NCI-H2107 (cell line): ENCODE measurements at places on chromosomes 11 and 22.

GRCh38 chr11:130426223-130426836, 2.1 kb downstream of the ADAMTS8 start:
- no peak for DNase-seq

GRCh38 chr11:114088216-114088615, 28.7 kb downstream of the ZBTB16 start:
- no peak for DNase-seq

DNA sequence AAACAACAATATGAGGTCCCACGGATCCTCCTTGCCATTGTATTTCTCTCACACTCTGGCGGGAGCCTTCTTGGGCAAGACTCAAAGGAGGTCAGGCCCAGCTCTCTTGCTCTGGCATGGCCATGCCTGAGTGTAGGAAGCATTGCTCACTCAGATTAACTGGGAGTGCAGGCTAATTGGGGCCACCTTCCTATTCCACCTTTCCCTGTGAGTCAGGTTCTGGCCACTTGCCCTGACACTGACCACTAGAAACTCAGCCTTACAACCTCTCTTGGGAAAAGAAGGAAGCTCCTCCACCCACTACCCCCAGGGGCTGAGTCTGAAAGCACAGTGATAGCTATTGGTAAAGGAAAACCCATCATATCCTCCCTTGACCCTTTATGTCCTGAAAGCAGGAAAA, 121.8 kb upstream of the NTM start:
- DNase-seq, result no peak

DNA sequence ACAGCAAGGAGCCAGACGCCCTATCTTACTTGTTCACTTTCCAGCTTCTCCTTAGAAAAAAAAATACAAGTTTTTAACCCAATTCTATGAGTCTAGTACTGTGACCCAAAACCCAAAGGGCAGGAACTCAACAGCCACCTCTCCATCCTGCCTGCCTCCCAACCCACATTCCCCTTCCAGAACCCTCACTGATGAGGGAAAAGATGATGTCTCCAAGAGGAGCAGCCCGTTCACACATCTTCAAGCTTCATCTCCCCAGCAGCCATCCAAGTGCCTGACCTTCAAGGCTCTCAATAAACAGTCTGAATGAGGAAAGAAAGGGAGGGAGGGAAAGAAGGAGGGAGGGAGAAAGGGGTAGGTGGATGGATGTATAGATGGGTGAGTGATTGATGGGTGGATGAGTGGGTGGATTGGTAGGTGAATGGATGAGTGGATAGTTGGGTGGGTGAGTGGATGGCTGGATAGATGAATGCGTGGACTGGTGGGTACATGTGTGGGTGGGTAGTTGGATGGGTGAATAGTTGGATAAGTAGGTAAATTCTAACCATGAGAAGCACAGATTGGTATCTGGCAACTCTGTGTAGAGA, 50.4 kb downstream of the IGLL5 start:
- no peak for DNase-seq

DNA sequence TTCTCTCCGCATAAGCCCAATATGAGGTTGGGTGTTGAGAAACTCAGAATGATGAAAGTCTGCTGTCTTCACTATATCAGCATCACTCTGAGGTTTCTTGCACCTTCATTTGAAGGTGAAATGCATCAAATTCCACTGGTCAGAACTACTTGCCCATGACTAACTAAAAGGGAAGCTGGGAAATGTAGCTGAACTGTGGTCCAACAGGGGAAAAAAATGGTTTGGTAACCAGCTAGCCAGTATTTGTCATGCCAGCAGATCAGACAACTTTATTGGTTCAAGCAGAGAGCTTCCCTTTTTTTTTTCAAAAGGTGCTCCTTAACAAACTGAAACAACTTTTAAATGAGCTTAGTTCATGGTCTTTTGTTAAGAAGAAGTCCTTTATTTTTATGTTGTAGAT, 14.2 kb upstream of the PIK3C2A start:
- DNase-seq, result no peak

GRCh38 chr11:57095417-57095816, 86.3 kb upstream of the LRRC55 start:
- no peak for DNase-seq

DNA sequence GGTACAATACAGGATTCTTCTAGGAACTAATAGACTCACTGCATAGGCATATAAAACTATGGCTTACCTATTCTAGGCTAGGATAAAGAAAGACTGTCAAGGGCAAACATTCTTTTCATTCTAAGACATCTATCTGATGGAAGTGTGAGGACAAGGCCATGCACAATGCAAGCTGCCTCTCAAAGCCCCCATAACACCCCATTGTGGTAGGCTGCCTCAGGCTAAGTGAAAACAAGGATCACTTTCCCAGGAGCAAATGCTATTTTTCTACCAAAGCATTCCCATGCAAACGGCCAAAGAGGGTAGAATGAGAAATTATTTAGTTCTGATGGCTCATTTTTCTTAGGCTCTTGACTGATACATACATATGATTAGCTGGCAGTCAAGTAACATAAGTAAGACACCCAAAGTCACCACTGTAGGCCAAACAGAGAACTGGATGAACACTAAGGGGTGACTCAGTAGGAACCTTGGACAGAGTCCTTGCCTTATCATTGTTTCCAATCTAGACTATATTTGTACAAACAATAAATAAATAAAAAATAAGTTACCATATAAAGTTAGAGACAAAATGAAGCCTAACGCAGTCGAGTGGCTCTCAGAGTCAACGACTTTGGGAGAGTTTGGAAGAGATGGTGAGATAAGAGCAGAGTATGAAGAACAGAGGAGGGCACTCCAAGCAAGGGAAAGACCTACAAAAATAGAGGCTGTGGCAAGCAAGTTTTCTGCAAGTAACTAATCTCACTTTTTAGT, 303.6 kb downstream of the SBF2 start:
- DNase-seq, result no peak

DNA sequence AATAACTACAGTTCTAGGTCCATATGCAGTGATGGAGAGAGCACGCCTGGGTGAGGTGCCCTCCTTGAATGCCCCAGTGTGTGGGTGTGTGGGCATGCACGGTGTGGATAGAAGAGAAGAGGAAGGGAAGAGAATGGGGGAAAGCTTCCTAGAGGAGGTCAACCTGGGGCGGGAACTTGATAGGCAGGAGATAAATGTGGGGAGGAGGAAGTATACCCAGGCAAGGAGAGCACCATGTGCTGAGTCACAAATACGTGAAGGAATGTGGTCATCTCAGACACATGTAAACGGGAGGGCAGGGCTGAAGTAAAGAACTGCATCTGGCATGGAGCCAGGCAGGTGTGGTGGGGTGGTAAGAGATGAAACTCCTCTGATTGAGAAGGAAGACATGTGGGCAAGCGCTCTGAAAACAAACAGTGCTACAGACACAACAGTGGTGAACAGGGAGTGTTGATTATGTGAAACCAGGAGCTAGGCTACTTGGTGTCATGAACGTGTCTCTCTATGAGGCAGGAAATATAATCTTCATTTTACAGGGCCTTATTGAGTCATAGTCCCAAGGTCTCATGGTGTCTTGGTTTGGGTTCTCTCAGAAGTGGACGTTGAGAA, 61.5 kb upstream of the EED start:
- DNase-seq, result no peak

DNA sequence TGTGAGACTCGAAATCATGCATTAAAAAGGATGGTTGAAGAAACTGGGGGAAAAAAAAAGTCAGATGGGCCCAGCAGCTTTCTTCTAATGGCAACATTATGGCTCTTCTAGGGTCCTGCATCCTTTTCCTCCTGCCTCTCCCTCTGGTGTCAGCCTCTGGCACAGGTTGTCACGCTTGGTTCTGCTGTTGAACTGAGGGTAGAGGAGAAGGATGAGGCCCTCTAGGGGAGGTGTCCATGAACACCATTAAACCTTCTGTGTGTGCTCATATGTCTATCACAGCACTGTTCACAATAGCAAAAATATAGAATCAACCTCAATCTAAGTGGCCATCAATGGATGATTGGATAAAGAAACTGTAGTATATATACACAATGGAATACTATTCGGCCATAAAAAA, 36.0 kb downstream of the BUD13 start:
- DNase-seq, result no peak
